ENCODE measurements at places on chromosomes 11 and 22.

- no peak for DNase-seq
These were observed 7.0 kb downstream of the EXPH5 start for GRCh38 chr11:108586600-108586999.

- DNase-seq: no peak
These were observed 58.3 kb downstream of the CCDC83 start for GRCh38 chr11:85913513-85913912.

DNA sequence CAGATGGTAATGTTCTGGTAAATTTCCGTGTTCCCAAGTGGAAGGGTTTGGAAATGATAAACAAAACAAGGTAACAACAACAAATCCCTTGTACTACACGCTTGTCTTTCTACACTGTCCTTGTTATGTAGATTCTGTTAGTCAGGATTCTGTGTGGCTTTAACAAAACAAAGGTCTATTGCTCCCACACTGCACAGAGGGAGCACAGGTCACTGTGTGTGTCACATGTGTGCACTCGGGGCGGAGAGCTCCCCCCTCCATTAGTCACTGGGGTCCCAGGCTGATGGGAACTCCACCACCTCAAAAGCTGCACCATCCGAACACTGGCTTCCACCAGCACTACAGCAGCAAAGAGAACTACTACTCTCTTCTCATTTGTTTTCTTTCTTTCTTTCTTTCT lies 227.9 kb downstream of the NTM start:
- DNase-seq: no peak

- no peak for DNase-seq
These were observed 2211.8 kb downstream of the LRRC4C start for GRCh38 chr11:39247570-39248137.

GRCh38 chr11:17730608-17731462 lies 3.7 kb upstream of the KCNC1 start:
- DNase-seq: peak; percentile 66

- DNase-seq: peak; percentile 44
These were observed 965 bp downstream of the OR9Q1 start for GRCh38 chr11:58024601-58025091.

DNA sequence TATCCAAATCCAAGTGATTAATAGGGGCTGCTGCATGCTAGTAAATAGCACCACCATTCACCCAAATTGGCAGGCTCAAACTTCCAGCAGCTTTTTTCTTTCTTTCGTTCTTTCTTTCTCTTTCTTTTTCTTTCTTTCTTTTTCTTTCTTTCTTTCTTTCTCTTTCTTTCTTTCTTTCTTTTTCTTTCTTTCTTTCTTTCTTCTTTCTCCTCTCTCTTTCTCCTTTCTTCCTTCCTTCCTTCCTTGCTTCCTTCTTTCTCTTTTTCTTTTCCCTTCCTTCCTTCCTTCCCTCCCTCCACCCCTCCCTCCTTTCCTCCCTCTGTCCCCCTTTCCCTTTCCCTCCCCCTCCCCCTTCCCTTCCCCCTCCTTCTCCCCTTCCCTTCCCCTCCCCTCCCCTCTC lies 81.5 kb downstream of the PDE3B start:
- no peak for DNase-seq

DNA sequence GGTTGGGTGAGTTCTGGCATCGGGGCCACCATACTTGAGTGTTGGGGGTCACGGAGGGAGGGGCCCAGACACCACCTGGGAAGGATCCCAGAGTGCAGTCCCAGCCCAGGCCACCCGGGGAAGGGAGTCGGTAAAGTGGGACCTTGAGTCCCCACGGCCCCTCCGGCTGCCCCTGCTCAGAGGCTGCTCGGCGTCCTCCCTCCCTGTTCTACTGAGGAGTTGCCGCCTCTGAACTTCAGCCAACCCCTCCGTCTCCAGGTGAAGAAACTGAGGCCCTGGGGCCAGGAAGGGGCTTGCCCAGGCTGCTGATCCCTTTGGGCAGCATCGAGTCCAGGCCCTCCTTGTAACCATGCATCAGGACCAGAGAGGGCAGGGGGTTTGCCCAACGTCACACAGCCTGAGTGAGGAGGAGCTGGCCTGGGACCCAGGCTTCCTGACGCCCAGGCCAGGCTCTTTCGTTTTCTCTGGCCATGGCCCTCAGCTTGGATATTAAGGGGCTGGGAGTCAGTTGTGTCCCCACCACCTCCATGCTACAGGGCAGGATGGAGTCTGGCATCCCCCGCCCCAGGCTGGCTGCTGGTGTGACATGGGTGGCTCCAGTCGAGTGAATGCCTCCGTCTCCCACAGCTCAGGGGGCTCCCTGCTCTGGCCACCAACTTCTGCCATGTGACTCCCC lies 1.3 kb downstream of the PARVG start:
- DNase-seq: no peak

DNA sequence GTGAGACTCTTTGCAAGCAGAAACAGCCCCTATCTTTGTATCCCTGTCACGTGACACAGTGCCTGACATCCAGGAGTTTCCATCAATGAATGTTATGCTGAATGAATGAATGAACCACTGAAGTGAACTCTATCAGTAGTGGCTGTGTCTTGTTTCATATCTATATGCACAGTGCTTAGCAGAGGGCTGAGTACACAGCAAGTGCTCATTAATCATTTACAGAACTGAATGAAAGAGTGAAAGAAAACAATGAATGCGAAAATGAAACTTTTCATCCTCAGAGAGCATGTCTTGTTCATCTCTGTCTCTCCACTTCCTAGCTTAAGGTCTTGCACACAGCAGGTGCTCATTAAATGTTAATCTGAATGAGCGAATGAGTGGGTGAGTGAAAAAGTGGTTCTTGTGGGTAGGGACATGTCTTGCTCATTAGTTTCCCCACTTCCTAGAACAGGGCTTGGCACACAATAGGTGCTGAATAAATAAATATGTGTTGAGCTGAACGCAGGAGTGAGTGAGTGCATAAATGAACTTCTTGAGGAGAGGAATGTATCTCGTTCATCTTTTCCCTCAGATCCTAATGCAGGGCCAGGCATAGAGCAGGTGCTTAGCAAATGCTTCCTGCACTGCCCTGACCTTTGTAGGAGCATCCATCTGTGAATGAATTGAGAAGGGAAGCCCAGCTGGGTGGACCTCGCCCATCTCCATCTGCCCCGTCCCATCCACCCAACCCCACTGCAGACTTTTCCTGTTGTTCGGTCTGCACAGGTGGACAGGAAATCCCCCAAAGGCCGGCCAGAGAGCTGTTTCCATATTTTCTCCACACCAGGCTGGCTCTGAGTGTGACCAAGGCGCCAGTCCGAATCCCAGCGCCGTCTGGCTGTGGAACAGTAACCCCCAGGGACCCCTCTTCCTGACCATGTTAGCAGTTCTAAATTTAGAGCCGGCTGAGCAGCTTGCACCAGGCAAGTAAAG lies 113.4 kb upstream of the CRYBB3 start:
- peak; percentile 70 for DNase-seq

DNA sequence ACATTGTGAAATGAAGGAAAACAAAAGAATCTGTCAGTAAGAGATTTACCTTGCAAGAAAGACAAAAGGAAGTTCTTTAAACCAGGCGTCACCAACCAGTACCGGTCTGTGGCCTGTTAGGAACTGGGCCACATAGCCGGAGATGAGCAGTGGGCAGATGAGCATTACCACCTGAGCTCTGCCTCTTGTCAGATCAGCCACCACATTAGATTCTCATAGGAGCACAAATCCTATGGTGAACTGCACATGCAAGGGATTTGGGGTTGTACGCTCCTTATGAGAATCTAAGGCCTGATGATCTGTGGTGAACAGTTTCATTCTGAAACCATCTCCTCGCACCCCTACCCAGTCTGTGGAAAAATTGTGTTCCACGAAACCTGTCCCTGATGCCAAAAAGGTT lies 108.2 kb downstream of the CYP2R1 start:
- DNase-seq: no peak

- no peak for DNase-seq
These were observed 67.4 kb downstream of the IGLL1 start for GRCh38 chr22:23512721-23513120.

DNA sequence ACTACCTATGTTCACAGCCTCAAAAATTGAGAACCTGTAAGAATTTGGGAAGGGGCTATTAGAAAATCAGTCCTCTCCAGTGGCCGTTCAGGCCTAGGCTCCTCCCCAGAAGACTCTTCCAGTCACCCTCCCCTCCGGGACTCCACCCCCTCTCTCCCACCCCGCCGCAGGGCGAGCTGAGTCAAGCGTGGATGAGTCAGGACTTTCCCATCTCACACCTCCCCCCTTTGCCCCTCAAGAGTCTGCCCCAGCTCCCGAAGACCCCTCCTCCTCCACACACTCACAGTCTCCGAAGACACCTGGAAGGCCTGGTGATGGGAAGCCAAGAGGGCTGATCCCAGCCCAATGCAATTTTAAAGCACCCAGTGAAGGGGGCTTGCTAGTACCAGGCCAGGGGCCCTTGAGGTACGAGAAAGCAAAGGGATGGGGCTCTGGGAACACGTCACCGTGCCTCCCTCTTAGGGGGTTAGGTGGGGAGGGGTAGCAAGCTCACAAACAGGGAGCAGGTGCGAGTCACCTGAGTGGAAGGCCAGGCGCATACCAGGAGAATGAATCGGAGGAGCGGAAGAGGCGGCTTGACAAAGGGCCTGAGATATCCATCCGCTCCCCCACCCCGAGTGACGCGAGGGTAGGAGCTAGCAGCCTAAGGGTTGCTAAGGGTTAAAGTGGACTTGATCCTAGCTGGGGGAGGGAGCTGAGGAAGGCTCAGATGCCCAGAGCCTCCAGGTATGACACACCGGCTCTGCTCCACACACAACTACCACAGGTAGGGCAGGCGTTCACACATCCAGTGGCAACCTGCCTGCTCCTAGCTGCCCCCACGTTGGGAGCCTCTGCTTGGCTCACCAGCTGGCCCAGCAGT lies 13.6 kb downstream of the BCL9L start:
- DNase-seq: peak; percentile 86

- no peak for DNase-seq
These were observed 13.0 kb downstream of the MS4A3 start for GRCh38 chr11:60069450-60069849.

- DNase-seq: no peak
These were observed 144.0 kb downstream of the CRYBB2 start for GRCh38 chr22:25363474-25363873.

GRCh38 chr11:57434640-57435546 lies 8.0 kb upstream of the SLC43A3 start:
- peak; percentile 40 for DNase-seq

DNA sequence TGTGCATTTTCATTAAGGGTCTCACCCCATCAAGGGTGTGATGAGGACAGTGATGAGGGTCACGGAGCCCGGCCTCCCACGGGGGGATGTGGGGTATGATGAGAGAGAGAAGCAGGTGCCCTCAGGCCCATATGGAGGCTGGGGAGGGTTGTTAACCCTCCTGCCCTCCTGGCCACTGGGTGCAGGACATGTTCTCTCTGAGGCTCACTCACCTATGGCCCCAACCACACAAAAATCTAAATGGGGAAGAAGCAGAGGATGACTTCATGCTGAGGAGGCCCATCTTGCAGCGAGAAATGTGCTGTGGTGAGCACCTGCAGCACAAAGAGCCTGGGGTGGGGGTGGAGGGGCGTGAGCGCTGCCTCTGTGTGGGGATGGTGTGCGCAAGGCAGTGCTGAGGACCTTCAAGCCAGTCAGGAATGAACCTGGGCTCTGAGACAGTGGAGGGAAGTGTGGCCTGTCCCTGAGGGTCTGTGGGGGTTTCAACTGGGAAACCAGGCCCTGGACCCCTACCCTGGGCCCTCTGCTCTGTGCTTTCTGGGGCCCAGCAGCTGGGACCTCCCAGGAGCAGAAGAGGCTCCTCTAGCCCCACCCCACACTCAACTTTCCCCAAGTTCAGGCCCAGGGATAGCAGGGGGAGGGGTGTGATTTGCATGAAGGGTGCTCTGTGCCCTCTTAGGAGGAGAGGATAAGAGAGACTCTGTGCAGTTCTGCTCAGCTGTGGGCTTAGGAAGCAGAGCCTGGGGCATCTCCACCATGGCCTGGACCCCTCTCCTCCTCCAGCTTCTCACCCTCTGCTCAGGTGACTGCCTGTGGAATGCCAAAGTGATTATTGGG lies 43.0 kb upstream of the TOP3B start:
- no peak for DNase-seq

- DNase-seq: no peak
These were observed 23.9 kb upstream of the EED start for GRCh38 chr11:86220653-86221052.

DNA sequence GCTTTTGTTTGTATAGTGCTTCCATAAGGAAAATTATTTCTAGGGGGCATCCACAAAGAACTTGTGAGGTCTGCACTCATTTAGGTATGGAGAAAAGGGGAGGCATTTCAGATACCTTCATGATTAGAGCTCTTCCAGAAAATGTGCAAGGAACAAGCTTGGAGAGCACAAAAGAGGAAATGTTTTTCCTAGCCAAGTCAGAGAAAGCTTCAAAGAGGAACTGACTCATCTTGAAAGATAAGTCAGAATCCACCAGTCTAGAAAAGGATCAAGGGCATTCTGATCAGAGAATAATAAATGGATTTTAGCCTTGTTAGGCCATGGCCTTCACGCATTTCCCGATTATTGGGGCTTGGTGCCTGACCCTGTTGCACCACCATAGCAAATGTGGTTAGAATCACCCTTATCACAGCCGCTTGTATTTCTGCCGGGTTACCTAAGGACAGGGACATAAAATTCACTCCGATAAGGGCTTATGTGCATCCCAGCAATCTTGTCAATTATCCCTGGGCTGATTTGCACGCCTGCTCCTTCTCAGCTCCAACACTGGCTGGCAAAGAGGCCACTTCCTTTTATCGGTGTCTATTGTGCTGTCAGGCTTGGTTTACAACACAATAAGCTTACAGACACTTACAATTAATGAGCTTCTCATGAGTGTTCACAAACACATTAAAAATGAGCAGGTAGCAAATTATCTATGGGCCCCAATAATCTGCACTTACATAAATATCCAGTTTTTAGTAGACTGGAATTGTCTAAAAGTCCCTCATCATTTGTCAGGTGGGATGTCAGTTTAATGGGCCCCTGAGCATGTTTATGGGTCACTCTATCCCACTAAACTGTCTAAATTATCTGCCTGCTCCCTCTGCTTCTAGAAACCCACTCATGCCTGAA lies 613.5 kb downstream of the SOX6 start:
- no peak for DNase-seq

GRCh38 chr11:128069665-128070064 lies 517.7 kb downstream of the ETS1 start:
- no peak for DNase-seq

DNA sequence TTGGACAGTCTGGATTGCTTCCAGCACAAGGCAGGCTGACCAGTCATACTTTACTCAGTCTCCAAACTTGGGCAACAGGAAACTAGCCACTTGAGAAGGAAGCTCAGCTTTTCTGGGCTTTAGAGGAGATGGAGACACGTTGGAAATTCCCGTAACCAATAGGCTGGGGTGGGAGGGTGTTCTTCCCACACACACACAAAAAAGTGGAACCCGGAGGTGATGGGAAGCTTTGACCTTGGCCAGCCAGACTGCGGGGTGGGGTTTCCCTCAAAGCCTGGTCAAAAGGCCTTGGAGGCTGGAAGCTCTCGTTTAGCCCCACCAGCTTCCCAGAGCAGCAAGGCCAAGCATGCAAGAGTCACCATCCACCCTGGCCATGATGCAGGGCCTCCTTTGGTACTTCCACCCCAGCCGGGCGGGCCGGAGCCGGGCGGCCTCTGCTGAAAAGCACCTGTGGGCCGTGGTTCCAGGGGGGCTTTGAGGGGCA lies 126.2 kb downstream of the BCR start:
- no peak for DNase-seq

Measured in Caki2 (cell line).